GM10248 (cell line): ENCODE measurements at places on chromosomes 4 and X.

GRCh38 chr4:111991797-111992196 is 153.5 kb upstream of the FAM241A start:
- no peak for DNase-seq

- no peak for DNase-seq
Observed at GRCh38 chr4:123747016-123747415, 350.4 kb downstream of the SPRY1 start.

- DNase-seq, result no peak
Observed at GRCh38 chrX:67415937-67416336, 127.9 kb upstream of the AR start.

- DNase-seq, result no peak
Observed at GRCh38 chr4:125624951-125625350, 310.2 kb downstream of the FAT4 start.

DNA sequence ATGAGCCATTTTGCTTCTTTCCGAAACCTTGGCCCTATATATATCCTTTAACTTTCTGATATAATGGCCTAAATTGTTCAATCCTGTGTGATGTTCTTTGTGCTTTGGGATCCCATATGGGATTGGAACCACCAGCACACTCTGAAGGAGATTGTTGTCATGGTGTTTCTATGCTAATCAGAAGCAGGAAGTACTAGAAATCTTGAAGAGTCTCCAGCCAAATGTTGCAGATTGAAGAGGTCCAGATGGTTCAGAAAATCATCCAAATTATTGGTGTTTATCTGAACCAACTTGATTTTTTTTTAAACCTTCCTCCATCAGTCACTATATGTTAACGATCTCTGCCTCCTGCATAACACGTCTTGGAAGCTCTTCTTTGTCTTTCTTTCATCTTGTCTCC is 72.8 kb downstream of the KIT start:
- no peak for DNase-seq

DNA sequence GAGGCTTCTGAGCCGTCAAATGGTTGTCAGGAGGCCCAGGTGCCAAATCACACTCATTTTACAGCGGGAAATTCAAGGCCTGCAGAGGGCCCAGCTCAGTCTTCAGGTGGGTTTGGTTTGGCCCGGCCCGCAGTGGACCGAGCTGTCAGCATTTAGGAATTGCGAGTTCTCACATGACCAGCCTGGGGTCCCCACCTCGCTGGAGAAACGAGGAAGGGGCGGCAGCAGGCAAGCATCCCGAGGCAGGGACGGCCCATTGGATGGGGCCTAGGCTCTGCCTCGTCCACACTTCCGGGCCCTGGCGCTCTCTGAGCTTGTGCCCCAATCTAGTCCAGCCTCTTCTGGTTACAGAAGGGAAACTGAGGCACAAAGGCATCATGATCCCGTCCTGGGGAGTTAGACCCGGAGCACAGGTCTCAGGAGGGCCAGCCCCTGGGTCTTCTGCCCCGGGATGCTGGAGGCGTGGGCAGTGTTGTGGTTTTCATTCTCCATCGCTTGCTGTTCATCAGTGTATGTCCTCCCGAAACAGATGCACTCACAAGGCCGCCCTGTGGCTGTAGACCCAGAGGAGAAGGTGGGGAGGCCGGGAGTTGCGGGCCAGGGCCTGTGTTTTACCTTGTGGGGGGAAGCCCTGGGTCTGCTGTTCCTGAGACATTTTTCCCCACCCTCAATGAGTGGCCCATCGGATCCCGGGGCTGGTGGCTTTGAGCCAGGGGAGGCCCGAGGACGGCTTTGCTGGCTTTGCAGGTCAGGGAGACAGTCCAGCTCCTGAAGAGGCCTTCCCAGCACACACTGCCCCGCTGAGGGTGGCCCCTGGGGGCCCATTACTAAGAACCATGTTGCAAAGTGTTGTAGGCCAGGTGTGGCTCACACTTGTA is 8.9 kb downstream of the PSAPL1 start:
- DNase-seq, result no peak

GRCh38 chr4:25350561-25350960 is 26.5 kb upstream of the ANAPC4 start:
- no peak for DNase-seq

DNA sequence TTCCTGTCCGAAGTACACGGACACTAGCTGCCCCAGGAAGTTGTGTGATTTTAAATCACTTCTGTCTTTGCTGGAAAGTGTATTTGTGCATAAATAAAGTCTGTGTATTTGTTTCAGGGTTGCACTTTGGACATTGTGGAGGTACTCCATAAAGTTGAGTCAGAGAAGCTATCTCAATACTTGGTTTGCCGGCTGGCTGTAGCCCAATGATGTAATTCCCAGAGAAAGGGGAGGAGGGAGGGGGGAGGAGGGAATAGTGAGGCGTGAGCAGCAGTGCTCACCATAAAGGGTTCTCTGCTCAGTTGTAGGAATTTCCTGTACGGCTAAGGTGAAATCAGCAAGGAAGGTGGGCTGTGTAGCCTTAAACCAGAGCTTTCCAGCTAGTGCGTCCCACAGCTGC is 7.5 kb downstream of the APEX2 start:
- no peak for DNase-seq

- DNase-seq, result no peak
Observed at GRCh38 chr4:177568931-177569330, 126.7 kb upstream of the AGA start.

DNA sequence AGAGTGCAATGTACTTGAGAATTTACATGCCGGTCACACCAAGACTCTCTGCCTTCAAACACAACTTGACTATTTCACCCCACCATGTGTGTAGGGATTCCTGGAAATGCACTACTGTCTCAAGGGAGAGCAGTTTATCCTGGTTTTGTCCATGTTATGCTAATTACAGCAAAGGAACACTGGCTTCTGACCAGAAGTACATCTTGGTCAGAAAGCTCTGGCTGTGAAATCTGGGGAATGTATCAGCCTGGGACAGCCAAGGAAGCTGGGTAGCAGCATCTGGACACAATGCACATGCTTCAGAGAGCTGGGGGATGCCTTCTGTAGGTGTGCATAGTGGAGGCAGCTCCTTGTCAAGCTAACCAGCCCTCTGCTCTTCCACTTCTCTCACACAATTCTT is 1432.6 kb upstream of the TENM3 start:
- no peak for DNase-seq
